ENCODE measurements at places on chromosomes 3 and 15.
A peak's percentile ranks its signal among the peaks of the same experiment; 100 is the strongest.

- DNase-seq, result peak; percentile 17
Observed at GRCh38 chr15:99566157-99566897, 543 bp downstream of the MEF2A start.

DNA sequence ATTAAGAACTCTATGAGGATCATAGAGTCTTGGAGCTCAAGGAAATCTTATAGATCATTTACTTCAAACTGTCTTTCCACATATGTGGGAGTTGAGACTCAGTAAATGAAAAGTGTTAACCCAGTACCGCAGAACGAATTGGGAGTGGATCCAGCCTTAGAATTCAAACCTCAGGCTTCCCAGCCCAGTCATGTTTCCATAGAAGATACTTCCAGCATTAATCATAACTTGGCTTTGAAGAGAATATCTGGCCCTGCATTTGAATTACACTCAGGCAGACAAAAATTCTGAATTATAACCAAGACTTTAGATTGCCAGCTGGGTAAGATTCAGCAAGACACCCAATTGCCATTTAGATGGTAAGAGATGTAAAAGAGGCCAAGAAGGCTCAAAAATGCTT lies 972.0 kb downstream of the TUSC7 start:
- DNase-seq, result peak; percentile 33

- DNase-seq, result no peak
Observed at GRCh38 chr3:43054754-43055153, 51.1 kb downstream of the POMGNT2 start.

DNA sequence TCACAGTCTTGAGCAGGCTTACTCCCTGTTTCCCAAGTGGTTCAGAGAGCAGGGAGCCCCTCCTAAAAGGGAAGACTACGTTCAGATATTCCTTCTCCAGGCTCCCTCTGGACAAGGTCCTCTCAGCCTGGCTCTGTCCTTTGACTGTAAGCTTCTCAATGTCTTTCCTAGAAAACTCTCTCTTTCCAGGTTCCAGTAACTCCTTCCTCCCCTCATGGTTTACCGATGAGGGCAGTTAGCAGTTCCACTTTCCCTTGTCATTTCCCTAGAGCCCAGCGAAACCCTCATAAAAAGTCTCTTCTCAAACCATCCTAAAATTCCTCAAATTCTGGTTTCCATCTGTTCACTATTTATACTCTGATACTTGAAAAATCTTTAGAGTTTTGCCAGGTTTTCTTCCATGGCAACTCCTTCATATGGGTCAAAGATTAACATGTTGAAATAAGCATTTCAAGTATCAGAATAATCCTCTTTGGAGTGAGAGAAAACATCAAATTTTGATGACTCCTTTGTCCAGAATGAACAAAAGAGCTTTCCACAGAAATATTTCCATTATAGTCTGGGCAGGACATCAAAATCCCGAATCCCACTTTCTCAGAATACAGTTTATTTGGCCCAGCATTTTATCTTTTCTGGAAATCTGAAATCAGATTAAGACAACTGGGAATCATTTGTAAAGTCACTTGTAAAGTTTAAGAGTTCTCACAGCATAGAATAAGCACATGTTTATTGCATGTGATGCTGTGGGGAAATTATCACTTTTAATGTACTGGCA lies 599.4 kb downstream of the UNC13C start:
- no peak for DNase-seq

DNA sequence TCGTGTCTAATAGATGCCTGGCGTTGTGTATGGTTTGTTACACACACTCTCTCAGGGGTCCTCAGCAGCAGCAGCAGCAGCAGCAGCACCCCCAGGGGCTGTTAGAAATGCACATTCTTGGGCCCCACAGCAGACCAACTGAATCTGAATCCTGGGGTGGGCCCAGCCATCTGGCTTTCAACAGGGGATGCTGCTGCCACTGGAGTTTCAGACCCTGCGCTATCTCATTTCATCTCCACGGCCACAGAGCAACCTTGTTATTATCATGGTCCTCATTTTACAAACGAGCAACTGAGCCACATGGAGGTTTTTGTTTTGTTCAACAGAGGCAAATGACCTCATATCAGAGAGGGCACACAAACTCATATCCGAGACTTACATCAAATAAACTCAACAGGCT lies 47.7 kb downstream of the MGLL start:
- DNase-seq, result no peak

DNA sequence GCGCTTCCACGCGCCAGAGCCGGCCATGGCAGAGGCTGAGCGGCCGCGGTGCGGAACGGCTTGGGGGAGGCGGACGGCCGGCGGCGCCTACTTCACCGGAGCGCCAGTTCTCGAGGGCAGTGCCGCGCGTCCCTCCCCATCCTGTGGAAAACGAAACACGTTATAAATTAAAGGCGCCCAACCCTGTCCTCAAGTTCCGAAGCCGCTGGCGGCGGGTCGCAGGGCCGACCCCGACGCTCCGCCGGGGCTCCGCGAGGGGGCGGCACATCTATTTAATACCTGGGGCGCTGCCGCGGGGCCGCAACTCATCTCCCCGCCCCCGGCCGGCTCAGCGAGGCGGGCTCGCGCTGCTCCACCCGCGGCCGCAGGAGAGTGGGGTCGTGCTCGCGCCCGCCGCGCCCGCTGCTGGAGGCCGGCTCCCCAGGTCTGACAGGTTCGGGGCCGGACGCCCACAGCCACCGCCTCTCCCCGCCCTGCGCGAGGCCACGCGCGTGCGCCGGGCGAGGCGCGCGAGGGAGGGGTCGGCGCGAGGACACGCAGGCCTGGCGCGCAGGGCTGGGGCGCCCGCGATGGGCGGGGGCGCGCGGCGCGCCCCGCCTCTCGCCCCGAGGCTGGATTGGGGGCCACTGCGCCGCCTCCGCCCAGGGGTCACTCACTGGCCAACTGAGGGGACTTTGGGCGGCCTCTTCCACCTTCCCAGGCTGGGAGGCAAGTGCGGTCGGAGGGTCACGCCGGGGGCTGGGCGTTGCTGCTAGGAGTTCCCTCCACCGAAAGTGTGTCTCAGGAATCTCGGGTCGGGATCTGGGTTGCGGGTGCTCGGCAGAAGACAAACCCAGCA lies at the start of gene SLC30A4:
TSS of gene SLC30A4 (minus strand) at position 428 of the 838 bp plus-strand sequence. CDS start at position 27, 401 bp downstream.
- DNase-seq, result peak; percentile 67

GRCh38 chr3:149620291-149621020 lies 37.4 kb downstream of the WWTR1 start:
- peak; percentile 80 for DNase-seq

GRCh38 chr3:129793942-129794310 lies 99.6 kb downstream of the TMCC1 start:
- no peak for DNase-seq

GRCh38 chr15:59191855-59192237 lies 14.8 kb upstream of the LDHAL6B start:
- peak; percentile 96 for DNase-seq

DNA sequence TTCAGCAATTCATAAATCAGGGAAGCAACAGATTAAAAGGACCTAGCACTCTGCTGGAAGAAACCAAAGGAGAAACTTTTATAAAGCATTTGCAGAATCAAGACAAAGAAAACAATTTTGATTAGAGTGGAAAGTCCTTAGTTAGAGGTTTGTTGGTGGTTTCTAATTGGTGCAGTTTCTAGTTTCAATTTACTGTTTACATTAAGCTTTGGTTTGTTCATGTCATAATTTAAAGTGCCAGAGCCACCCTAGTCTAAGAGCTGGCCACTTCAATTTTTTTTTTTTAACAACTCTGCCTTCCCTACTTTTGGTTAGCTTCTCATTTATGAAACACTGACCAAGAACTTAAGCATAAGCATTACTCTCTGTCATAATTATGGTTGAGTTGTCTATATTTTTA lies 1428.2 kb upstream of the GBE1 start:
- DNase-seq, result no peak
